ENCODE measurements at places on chromosomes 1 and 21.
A peak's percentile ranks its signal among the peaks of the same experiment; 100 is the strongest.

- no peak for DNase-seq
These were observed 97.0 kb upstream of the C1orf174 start for GRCh38 chr1:3996846-3997705.

DNA sequence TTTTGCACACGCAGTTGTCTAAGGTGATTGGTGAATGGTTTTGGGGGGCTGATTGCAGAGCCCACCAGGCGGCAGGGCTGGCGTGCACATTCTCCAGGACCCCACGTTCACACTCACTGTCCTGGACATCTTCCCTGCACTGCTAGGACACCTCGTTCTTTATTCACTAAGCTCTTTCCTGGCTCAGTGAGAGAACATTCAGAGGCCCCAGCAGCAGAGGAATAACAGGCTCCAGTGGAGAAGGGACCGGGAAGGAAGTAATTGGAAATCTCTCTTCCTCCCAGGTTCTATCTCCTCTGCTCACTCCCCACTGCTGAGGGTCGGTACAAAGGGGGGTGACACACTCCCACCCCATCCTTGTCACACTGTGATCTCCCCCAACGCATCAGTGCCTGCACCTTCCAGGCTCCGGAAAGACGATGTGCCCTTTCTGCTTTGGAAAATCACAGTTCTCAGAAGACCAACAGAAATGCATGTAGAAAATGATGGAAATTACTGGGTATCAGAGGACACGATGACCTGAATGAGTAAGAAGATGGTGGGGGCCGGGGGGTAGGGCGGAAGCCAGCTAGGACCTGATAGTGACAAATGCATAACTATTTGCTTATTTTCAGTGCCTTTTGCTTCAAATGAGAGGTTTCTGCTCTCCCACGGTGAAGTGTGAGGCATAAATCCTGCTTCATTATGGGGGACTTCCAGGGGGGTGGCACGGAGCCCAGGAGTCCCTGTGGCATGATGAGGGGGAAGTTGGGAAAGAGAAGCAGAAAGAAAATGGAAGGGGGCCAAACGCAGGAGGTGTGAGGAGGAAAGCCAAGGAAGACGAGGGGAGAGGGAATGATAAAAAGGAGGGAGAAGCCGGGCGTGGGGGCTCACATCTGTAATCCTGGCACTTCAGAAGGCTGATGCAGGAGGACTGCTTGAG, 25.2 kb upstream of the KIF26B start:
- no peak for DNase-seq

GRCh38 chr1:5752746-5753548, 239.3 kb downstream of the NPHP4 start:
- no peak for DNase-seq

GRCh38 chr1:236334893-236335545, 53.3 kb upstream of the ERO1B start:
- DNase-seq, result no peak

DNA sequence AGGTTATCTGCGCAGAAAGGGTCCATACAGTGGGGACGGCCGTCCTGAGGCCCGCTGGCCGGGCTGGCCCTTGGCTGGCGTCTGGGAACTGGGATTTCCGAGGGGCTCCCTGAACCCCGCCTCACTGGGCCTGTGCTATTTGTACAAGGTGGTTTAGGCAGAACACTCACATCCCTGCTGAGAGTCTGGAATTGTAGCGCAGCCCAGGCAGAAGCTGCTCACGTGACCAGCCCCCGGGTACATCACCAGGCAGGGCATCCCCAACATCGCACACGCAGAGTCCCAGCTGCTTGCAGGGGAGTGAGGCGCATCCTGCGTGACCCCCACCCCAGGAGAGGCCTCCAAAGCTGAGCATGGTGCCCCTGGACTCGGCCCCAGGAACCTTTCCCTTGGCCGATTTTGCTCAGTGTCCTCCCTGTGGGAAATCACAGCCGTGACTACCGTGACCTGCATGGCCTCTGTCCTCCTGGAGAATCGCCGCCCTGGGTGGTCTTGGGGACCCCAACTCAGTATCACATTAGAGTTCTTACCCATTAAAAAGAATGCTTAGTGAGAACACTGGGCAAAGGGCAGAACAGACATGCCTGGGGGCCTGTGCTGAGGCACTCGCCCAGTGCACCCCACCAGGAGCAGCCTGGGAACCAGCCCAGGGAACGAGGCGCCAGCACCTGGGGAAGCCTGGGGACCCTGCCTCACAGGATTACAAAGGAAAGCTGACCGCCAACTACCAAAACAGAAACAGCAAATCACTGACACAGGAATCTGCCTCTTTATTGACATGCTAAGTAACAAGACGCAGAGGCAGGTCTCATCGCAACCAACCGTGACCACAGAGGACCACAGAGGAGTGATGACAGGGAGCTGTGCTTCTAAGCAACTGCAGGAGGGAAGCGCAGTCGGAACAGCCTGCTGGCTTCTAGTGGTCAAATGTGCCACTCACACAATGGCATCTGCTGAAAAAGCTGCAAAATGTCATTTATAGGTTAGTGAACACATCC, 33.5 kb downstream of the UBE2G2 start:
- no peak for DNase-seq

GRCh38 chr1:10530281-10530740, 55.6 kb downstream of the PEX14 start:
- peak; percentile 79 for DNase-seq

DNA sequence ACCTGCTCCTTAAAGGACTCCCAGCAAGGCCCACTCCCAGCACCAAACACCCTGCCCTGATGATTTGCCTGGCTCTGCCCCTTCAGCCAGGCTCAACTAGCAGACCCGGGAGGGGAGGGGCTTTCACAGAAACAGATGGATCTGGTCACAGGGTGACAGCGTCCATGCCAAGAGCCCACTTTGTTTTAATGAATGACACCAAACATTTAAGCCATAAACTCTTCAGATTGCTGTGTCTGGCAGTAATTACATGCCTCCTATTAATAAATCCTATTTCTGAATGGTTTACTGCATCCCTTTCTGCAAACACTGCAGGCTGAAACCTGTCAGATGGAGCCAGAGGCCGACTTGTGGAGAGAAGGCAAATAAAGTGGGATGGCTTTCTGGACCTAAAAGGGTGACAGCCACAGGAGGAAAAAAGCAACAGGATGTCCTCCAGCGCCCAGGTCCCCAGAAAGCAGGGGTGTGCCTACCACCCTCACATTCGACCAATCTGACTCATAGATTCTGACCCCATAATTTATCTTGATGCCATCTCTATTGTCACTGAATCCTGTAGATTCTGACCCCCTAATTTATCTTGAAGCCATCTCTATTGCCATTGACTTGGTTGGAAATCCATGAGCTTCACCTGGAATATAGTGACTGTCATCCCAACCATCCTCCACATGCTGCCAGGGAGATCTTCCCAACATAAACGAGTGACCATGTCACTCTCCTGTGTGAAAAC, 200.9 kb downstream of the PLPP3 start:
- DNase-seq, result no peak

DNA sequence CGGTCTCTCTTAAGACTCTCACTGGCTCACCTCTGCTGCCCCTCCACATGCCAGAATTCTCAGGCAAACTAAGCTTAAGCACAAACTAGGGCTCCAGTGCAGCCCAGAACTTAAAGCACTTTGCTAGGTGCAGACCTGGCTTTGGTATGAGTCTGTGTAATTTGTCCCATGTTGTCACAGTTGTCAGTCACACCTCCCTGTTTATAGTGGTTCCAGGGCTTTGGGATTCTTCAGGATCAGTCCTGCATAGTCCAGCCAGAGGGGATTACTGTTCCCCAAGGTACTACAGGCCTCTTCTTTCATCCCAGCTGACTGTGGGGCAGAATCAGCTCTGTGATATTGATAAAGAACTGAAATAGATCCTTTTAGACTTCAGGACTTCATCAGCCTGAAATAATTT, 105.0 kb upstream of the UBE2U start:
- no peak for DNase-seq

DNA sequence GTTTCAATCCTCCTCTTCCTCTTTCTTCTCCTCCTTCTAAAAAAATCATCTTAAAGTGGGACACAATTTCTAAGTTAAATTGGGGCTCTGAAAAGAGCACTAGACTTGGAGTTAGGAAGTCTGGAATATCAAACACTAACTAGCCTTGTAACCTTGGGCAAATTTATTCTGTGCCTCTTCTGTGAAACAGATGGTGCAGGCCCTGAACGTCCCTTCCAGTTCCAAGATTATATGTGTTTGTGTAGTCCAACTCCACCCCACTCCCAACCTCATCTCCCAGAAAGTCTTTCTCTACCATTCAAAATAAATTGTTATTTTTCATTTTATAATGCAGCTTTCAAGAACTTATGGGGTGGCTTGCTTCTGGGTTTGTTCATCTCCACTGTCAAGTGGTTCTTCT, 630.0 kb downstream of the LMO4 start:
- no peak for DNase-seq

DNA sequence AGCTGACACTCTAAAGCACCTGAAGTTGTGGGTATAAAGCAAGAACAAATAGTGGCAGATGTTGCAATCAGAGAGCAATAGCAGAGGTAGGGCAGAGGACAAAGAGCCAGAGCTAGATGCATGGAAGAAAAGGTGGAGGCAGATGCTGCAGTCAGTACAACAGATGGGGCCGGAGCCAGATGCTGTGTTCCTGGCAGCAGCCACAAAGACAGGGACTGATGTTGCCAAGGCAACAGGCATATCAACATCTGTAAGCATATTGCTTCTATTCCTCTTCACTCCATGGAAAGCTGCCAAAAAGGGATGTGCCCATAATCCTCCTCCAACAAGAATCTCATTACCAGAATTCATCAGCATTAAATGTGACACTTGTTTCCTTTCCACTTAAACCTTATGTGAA, 108.0 kb downstream of the TNNI3K start:
- no peak for DNase-seq

GRCh38 chr1:116571215-116571919, 541 bp upstream of the CD58 start:
- no peak for DNase-seq

DNA sequence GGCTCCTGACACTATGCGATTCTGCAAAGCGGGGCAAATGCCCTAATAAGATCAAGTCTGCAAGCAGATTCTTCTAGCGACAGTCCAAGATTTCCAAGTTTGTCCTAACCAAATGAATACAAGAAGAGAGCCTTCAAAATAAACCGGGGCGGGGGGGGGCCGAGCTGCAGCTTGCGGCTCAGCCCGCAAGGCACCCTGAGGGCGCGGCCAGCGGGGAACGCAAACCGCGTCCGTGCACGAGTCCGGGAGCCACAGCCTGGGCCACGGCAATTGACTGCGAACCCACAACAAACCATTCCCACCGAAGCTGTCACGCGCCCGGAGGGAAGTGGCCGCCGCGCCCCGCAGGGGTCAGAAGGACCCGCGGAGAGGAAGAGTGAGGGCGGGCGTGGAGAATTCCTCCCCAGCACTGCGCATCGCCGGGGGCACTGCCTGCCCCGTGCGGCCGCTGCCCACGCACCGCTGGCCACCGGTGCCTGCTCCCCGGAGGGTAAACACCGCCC, 687 bp downstream of the TGFBR3 start:
- no peak for DNase-seq

DNA sequence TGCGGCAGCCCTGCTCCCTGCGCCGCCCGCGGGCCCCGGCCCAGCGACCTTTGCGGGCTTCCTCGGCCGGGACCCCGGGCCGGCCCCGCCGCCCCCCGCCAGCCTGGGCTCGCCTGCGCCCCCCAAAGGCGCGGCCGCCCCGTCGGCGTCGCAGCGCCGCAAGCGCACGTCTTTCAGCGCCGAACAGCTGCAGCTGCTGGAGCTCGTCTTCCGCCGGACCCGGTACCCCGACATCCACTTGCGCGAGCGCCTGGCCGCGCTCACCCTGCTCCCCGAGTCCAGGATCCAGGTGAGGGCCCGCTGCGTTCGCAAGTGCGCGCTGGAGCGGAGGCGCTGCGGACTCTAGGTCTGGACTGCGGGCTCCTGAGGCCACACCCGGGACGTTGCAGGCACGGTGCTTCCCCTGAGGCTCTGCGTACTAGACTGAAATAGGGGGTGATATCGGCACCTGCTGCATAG, 351 bp downstream of the MIXL1 start:
- DNase-seq, result peak; percentile 14

DNA sequence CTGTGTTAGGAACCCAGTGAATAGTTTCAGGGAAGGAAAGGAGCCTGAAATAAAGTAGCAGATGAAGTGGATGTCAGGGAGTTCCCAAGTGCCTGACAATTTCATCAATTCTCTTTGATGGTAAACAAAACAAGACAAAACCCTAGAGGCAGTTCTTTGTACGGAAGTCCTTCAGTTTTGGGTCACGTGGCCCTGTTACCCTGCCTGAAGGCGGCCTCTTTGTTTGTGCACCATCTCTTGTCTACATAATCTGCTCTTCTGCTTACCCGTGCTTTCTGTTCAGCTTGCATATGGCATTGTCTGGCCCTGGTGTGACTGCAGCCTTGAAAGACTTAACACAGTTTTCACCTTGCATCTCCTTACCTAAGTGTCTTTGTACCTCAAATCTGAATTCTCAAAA, 166.7 kb upstream of the DUSP10 start:
- no peak for DNase-seq

DNA sequence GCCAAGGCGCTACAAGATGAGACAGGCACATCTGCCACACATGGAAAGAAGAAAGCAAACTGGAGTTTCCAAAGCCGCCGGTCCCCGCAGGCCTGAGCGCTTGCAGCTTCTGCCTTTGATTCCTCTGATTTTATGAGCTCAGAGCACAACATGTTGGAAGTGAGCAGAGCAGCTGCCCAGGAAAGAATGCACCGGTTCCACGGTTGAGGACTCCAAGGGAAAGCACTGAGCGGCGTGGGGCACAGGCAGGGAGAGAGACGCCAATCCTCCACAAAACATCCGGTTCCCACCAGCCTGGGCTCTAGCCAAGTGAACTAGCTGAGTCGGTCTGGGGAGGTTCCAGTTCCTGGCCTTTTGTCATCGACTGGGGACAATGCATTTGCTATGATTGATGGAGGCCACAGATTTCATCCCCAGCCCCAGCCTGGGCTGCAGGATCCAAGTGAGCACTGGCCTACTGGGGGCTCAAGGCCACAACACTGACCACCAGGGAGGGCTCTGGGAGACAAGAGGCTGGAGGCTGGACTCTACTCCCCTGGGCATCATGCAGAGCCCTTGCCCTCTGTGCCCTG, 253.1 kb upstream of the IRF2BP2 start:
- peak; percentile 63 for DNase-seq

- DNase-seq, result no peak
These were observed 11.8 kb downstream of the TFF3 start for GRCh38 chr21:42303443-42303842.

GRCh38 chr1:47388891-47389238, 27.2 kb upstream of the FOXE3 start:
- DNase-seq, result peak; percentile 83

GRCh38 chr1:146010126-146010738, 11.3 kb downstream of the HJV start:
- no peak for DNase-seq

All from choroid plexus epithelial cell (primary cell).